CD4-positive, alpha-beta T cell treated with Interferon gamma for 1 hour (primary cell): ENCODE measurements at places on chromosomes 11 and 22.

GRCh38 chr11:86179646-86180064 lies 64.9 kb upstream of the EED start:
- DNase-seq: no peak

GRCh38 chr22:48905206-48905975 lies 922.3 kb downstream of the BRD1 start:
- DNase-seq: no peak

- no peak for DNase-seq
Observed at GRCh38 chr11:2178906-2179494, 7.4 kb upstream of the TH start.

DNA sequence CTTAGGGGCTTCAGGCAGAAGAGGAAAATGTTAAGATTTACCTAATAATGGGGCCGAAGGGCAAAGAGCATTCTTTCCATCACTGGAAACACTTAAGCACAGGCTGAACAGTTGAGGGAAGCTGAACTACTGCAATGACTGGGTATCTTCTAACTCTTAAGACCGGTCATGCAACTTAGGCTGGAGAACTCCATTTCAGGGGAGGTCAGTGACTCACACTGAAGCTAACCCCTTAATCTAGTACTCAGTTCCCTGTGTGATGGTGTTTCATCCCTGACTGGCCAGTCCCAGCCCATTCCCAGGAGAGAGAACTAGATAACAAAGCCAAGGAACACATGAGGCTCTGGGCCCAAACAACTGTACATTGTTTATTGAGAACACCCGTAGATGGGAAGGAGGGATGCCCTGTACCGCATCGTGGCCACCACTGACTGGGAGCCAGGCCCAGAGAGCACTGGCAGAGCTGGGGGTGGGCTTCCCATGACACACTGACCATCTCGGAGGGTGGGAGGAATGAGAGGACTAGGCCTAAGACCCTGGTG lies 10.5 kb downstream of the RPL27A start:
- DNase-seq: no peak

- no peak for DNase-seq
Observed at GRCh38 chr11:125464270-125464662, 31.8 kb downstream of the FEZ1 start.

GRCh38 chr11:130144861-130145281 lies 14.7 kb upstream of the ST14 start:
- DNase-seq: no peak
